Stimulated activated CD8-positive, alpha-beta memory T cell treated with anti-CD3 and anti-CD28 coated beads, Interleukin-7, amount 100 ng/mL, for 1 hour (primary cell): ENCODE measurements at places on chromosomes 3 and 15.

- no peak for DNase-seq
Observed at GRCh38 chr3:72345980-72346379, 502.3 kb downstream of the SHQ1 start.

DNA sequence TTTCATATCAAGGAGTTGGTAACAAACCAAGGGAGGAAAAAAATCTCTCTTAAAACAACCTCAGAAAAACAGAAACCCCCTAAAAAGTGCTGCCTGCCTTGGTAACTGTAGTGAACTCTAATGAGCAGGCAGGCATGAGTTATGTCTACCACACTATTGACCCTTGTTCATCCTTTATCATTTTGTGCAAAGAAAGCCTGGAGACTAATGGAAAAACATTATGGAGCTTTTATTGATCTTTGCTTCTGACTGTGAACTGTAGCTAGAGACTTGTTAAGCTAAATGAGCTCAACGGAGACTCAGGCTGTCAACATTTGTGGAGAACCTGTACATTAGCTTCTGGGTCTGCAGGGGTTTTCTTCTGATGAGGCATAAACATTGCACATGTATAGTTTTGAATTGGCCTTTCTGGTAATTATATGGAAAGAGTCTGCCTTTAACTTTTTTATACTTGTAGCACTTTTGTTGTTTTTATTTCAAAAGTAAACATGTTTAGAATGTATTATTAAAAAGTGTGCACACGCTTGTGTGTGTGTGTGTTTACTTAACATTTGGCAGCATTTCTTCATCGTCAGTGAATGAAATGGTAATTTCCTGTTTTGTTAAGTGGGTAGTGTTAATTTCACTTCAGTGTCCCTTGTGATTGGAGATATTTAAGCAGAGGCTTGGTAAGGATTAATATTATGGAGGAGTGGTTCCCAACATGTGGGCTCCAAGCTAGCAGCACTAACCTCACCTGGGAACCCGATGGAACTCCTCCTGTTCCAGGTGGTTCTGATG, 15.9 kb upstream of the SPTSSB start:
- DNase-seq, result no peak

- no peak for DNase-seq
Observed at GRCh38 chr15:97078591-97078990, 748.1 kb downstream of the NR2F2 start.

GRCh38 chr3:96007650-96008195, 806.7 kb upstream of the EPHA6 start:
- DNase-seq, result no peak

DNA sequence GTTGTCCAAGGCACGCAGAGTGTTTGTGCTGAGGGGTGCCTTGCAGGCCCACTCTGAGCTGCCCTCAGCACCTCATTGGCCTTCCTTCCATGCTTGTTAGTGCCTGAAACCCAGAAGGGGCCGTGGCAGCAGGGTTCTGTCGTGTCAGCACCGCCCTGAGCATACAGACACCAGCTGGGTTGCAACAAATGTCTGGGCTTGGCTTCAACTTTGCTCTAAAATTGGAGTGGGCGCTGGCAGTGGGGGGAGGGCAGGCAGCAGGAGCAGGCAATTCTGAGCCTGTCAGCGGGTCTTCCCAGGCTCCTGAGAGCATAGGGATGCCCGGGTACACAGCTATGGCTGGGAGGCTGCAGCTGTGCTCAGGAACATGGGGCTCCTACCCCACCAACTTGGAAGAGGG, 464.3 kb downstream of the EPHA3 start:
- no peak for DNase-seq

DNA sequence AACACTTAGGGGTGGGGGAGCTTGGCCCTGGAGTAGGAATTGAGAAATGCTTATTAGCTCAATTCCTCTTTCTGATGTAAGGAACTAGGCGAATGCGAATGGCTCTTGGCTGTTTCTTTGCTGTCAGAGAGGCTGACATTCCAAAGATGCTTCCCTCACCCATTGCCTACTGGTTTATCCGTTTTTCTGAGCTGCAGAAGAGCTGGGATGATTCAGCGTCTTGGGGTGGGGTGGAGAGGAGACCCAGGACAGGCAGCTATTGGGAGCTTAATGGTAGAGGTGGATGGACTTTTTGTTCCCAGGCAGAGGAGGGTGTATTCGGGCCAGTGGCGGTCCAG, 9.8 kb downstream of the PLEKHO2 start:
- DNase-seq, result no peak

- no peak for DNase-seq
Observed at GRCh38 chr3:162984746-162985145, 1488.1 kb downstream of the OTOL1 start.

DNA sequence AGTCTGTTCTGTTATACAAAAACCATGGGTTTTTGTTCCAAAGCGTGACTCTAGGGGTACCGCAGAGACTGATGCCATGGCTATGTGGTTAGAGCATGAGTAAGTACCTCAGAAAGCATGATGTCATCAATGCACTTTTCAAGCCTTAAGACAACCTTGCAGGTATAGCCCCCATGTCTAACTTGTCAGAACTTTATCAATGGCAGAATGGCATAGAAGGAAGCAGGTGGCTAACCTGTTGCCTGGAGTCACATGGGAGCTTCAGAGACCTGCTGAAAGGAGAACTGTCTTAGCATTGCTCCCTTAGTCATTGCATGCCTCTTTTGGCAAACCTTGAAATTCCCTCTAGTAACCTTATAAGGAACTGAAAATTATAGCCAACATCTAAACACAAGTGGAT, 52.5 kb downstream of the EOMES start:
- no peak for DNase-seq

- no peak for DNase-seq
Observed at GRCh38 chr3:33237439-33237838, 18.8 kb upstream of the SUSD5 start.

DNA sequence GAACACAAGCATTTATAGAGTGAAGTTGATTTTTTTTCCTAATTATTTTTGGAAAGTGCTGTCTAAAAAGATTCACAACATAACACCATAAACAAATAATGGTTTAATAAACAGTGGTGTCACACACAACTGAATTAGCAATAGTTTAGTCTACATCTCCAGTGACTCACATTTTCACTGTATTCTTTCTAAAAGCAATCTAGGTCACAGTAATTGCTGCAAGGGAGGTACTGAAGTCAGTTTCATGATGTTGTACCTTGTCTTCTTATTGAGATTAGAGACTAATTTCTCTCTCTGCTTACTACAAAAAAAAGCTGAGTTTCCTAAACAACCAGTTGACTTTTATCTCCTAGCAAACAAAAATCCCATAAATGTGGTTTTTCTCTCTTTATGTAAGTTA, 29.6 kb downstream of the PLSCR4 start:
- DNase-seq, result no peak

GRCh38 chr3:155611456-155611855, 133.4 kb downstream of the PLCH1 start:
- no peak for DNase-seq

DNA sequence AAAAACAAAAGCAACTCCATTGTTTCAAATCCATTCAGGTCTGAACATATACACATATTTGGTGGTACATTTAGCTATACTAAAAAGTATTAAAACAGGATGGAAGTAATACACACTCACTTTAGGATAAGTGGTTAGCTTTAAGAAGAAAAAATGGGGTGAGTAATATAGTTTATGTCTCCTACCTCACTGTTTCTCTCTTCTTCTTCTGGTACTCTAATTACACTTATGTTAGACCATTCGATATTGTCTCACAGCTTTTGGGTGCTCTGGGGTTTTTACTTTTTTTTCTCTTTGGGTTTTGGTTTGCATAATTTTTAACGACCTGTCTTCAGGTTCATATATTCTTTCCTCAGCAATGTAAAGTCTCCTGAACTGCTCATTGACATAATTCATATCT, 75.4 kb upstream of the AKAP13 start:
- no peak for DNase-seq

GRCh38 chr15:39213385-39213840, 367.5 kb upstream of the THBS1 start:
- DNase-seq, result no peak
